Stimulated activated CD4-positive, alpha-beta T cell treated with anti-CD3 and anti-CD28 coated beads, Interleukin-12 subunit alpha, Interleukin-12 subunit beta, amount 100 ng/mL, for 48 hours (primary cell): ENCODE measurements at places on chromosomes 5 and 9.

GRCh38 chr5:140556438-140556837 is 835 bp downstream of the SRA1 start:
- DNase-seq = no peak

DNA sequence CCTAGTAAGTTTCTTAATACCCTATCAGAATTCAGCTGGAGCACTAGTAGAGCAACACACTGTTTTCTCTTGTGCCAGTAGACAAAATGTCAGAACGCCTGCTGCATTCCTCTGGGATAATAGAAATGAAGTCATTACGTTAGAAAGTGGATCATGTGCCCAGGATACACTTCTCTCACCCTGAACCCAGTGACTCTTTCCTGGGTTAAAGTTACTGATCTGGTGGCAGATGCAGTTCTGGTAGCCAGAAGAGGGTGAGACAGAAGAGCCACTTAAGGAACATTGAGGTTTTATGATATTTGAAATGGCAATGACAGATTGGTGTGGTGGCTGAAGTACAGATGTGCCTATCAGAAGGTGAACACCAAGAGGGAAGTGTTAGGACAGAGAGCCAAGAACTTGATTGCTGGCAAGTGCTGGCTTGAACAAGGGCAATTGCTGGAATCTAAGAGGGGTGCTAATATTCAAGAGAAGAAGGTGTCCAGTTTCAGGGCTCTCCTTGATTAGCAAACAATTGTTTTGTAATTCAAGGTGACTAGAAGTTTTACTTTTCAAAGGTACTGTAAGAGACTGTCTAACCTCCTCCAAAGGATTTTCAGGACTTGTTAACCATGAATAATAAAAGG is 93.7 kb upstream of the ERBIN start:
- no peak for DNase-seq

DNA sequence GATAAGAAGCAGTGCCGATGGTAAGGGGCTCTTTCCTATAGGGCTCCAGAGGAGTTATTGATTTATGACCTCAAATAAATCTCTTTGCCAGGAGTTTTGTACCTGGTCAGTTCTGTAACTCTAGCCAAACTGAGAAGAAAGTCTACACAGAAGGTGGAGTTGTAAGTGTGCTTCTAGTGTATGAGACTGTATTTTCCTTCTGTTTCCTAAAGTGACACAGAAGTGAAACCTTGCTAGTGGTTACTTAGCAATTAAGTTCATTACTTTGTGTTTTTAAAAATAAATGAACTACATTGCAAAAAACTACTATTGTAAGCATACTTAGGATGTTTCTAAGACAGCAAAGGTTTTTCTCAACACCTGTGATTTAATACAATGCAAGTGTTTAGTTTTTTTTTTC is 48.7 kb upstream of the ACTBL2 start:
- no peak for DNase-seq

DNA sequence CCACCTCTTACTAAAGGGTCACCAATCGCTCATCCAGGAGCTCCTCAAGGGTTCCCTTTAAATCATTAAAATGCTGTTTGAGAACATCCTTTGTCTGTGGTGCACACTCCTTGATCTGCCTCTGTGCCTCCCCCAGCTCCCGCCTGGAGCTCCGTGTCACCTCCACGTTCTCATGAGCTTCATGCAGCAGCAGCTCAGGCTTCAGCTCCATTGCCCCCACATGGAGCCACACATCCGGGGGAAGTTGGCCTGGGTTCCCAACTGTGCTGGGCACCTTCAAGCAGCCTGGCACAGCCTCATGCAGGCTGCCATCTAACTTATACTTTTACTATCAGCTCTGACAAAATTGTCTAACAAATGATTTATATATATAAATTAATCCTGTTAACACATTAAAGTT is 585.8 kb upstream of the FAM174A start:
- no peak for DNase-seq

GRCh38 chr5:173180331-173180730 is 36.0 kb downstream of the BNIP1 start:
- no peak for DNase-seq
